ENCODE measurements at places on chromosomes 1 and 21.

GRCh38 chr1:71154429-71154828 lies 73.6 kb upstream of the ZRANB2 start:
- DNase-seq: no peak

DNA sequence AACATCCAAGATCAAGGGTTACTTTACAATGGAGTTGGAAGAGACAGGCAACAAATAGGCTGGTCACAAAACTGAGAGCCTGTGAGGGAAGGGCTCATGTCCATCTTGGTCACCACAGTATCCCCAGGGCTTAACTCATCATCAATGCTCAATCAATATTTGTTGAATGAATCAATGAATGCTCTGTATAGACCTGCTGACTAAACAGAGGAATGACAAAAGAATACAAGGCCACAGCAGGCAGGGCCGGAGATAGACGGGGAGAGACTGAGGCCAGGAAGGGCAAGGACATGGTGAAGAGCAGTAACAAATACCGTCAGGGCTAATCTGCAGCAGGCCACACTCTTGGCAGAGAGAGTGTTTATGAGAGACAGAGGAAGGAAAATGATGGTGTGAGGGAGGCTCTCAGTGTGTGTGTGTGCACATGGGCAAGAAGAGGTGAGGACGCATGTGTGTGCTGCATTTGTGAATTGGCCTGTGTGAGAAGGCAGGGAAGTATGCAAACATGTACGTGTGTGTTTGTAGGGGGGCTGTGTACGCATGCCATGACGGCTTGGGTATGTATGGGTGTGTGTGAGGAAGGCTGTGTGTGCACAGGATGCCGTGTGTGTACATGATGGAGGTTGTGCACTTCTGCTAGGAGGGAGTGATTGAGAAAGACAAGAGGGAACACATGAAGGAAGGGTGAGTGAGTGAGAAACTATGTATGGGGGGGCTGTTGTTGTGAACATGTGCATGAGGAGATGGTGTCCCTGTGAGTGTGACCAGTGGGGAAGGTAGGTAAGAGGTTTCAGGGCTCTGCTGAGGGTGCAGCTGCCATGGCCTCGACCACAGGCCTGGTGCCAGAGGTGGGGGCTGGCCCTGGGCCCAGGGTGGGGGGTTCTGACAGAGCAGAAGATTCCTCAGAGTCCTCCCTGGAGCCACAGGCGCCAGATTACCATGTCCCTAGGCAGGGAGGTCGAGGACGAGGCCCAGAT lies 15.4 kb downstream of the AHDC1 start:
- peak; percentile 73 for DNase-seq

- DNase-seq: no peak
These were observed 67.7 kb upstream of the C1orf87 start for GRCh38 chr1:60141276-60141675.

- no peak for DNase-seq
These were observed 42.7 kb downstream of the ST3GAL3 start for GRCh38 chr1:43750083-43750482.

GRCh38 chr1:88088481-88088880 lies 595.6 kb upstream of the PKN2 start:
- no peak for DNase-seq

DNA sequence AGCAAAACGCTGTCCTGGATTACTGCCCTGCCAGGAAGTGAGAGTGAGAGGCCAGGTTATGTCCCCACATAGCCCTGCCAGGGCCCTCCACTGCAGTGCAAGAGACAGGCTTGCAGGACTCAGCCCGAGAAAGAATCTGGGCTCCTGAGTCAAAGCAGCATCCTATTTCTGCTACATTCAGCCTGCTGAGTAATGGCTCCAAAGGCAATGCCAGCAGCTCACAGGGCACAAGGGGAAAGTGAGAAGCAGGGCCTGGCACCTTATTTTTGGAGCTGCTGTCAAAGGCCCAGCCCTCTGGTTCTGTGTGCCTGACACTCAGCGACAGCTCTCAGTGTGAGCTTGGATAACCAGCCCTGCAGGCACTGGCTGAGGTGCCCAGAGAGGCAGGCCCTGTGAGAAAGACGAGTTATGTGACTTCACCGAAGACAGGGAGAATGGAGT lies 83.9 kb downstream of the DTL start:
- no peak for DNase-seq

DNA sequence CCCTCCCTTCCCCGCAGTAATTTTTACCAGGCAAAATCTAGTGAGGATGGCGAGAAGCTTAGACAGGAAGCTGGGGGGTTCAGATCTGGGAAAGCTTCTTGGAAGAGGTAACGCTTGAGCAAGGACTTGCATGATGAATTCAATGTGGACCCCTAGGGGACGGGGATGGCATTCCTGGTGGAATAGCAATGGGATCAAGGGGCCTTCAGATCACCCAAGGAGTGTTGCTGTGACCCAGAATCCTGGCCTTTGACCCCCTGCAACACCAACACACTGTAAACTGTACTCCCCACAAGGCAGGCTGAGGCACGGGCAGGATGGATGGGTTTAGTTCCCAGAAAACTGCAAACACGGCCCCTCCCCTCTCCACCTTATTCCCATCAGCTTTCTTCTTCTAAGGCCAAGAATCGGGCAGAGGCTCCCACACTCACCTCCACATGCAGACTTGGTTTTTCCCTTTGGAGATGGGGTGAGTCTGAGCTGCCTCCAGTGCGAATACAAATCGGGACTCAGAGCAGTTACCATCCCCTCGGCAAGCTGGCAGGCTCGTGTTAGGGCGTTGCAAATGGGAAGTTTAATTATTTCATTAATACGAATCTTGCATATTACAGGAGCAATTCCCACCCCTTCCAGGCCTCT lies 20.1 kb downstream of the DISP3 start:
- no peak for DNase-seq
